ENCODE measurements at places on chromosomes 13 and 19.

- no peak for DNase-seq
Measured at GRCh38 chr13:30711837-30712236, 23.5 kb upstream of the ALOX5AP start.

DNA sequence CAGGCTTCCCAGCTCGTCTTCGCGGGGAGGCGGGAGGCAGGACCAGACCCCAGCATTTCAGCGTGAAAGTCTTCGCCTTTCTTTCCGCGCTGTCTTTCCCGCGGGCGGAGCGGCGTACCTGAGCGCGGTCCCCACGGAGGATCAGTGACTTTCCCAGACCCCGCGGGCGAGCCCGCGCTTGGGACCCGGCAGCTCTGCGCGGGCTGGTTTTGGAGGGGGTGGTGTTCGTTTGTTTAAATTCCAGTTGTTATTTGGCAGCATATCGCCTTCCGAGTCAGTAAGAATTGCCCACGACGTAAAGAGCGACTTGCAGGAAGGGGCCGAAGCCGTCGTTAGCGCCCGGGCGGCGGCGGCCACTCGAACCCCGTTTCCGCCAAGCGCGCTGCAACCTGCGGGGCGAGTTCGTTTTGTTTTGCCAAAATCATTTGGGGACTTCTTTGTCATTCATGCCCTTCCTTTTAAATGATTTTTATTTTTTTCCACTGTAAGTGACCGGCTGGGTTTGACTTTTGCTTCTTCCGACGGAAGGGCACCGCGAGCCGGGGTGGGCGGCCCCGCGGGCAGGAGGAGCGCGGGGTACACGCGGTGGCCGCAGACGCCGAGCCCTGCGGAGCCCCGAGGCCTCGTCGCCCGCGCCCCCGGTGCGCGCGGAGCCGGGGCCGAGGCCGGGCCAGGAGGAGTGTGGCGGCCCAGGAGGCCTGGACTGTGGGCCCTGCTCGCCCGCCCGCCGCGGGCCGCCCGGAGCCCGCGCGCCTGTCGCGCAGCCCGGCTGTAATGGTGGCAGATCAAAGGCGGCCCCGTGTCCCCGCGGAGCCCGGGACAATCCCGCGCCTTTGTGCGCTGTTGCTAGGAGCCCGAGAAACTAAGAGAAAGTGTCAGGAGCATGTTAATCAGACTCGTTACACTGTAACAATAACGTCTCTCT, 75.9 kb downstream of the ZIC5 start:
- DNase-seq, result no peak

DNA sequence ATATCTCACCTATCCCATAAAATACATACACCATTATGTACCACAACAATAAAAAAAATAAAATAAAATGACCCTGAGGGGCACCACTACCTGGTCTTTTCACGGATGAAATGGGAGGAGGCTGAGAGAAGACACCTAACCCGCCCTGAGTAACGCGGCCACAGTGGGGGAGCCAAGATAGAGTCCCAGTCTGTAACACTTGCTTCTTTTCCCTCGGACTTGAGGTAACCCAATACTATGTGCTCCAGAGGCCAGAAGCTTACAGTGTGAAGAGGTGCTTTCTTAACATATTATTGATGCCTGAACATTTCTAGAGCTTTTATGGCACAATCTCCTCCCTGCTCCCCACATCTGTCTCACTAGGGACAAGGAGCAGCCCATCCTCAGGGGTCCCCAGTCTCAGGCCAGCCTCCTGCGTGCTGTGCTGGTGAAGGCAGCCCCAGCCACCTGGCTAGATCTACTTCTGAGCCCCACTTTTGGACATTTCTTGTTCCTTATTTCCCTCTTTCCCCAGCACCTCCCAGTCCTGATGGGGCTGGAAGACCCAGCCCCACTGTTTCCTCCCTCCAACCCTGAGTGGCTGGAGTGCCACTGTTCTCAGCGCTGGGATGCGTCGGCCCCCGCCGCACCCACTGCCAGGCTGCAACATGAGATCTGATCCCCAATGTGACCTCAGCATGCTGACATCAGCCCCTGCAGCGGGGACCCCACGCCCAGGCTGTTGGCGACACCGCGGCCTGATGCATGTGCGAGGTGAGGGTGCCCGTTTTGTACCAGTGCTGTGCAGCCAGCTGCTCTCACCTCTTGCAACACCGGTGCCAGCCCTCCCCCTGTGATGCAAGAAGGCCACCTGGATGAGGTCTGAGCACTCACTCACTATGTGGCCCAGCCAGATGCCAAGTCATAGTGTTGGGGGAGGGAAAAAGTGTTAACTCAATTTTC, 143.3 kb downstream of the DCLK1 start:
- DNase-seq, result no peak

DNA sequence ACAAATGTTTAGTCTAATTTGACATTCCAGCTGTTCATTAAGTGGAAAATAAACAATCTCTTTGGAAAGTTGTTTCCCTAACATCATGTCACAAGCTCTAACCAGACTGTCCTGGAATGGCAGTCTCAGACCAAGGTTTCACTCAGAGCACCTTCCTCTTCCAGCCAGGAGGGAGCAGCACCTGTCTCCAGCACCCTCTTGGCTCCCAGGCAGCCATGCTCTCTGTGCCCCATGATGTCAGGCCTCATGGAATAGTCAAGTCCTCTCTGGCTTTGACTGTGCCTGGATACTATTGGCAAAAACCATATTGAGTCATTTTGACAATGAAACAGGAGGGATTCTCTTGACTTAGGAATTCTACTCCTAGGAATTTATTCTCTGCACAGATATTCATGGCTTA, 171.4 kb downstream of the OXGR1 start:
- DNase-seq, result peak; percentile 22

DNA sequence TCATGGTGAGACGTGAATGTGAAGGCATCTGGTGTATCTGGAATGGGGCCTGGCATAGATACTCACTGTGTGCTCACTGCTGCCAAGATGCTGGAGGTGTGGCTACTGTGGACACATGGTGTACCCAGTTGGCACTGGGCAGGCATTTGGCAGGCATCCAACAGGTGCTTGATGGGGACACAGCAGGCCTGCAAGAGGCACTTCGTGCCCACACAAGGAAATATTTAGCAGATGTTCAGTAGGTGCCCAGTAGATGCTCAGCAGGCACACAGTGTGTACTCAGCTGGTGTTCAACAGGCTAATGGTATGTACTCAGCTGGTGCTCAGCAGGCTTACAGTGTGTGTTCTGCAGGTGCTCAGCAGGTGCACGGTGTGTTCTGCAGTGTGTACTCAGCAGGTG, 14.2 kb downstream of the CRTC1 start:
- no peak for DNase-seq

DNA sequence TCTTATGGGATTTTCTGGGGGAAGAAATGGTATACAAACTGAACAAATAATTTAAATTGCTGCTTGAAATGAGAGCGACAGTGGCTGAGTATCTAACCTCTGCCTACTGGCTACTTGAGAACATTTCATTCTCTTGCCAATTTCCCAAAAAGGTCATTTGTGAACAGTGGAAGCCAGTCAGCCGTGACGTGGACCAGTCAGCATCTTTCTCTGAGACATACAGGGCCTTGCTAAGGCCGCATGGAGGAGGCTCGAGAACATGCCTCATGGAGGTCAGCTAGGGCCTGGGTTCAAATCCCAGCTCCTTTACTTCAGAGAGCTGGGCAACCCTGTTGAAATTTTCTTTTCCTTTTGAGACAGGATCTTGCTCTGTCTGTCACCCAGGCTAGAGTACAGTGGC, 20.3 kb downstream of the ZC3H4 start:
- DNase-seq, result no peak

DNA sequence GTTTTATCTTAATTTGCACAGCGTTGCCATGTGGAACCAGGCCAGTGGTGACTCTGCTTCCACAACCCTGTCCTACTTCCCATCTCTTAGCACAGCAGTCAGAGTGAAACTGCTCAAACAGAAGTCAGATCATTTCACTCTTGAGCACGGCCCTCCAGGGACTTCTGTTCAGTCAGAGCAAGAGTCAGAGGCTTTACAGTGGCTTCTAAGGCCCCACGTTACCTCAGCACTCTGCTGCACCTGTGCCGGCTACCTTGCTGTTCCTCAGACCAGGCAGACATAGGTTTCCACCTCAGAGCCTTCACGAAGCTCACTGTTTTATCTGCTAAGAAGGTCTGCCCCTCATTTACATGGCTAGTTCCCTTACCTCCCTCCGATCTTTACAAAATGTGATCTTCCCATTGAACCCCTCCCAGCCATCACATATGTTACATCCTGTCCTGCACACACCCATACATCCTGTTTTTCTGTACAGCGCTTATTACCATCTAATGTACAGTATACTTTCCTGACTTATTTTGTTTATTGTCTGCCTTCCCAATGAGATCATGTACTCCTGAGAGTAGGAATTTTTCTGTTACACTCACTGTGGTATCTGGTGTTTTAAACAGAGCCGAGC, 41.6 kb downstream of the TM9SF2 start:
- DNase-seq, result no peak

DNA sequence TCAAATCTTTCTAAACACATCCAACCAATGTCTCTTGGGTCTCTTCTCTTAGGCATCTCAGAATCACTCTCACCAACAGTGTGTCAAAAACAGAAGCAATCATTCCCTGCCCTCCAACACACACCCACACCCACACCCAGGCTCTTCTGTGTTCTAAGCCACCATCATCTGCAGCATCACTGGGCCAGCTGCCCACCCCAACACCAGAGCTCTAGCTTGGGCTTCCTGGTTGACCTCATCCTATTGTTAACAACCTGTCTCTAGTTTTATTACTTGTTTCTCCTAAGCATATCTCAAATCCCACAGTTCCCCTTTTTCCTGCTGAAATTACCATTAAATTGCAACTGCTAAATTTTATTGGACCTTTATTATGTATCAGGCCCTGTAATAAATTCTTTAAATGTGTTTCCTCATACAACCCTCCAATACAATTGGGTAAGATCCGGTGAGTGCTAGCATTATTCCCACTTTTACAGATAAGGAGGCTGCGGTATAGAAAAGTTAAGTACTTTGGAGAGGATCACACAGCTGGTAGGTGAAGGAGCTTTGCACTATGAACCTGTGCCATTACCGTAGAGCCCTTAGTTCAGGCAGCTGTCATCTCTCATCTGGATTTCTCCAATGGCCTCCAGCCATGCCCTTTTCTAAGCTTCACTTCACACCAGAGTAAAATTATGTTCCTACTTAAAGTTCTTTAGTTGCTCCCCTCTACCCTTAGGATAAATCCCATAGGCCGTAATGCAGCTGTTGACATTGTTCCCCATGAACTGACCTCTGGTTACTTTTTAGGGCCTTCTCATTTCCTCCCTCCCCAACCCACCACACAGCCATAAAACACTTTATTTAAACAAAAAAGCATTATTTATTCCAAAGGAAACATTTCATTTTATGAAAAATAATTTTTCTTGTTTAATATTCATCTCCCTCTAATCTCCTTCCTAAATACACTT, 227.7 kb downstream of the B3GLCT start:
- DNase-seq, result no peak

DNA sequence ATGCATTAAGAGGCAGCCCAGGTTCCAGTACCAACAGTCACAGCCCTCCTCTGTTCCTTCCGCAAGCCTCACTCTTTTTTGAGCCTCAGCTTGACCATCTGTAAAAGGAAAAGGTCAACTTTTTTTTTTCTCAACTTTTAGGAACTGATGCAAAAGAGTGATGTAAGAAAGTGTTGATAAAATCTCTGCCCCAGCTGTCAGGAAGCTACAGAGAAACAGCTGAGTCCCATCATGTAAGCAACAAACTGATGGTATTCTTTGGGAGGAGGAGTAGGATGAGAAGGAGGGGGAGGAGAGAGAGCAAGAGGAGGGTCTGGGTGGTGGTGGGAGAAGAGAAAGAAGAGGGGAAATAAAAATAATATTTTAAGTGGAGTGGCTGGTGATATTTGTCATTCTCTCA, 233.9 kb upstream of the TSHZ3 start:
- DNase-seq, result no peak

DNA sequence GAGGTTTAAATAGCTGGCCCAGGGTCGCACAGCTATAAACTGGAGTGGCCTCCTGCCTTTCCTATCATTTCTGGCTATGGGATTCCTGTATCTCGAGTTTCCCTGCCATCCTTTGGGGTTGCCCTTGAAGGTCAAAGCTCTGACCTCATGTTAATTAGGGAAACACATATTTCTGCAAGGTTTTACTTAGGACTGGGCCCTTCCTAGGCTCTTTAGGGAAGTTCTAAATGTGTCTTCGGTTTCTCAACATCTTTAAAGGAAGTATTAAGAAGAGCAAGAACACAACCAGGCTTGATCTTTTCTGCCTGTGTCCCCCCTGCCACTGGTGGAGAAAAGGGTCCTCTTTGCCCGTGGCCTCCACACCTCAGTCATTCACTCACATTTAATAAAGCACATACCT, 10.8 kb downstream of the LCP1 start:
- no peak for DNase-seq

- no peak for DNase-seq
Measured at GRCh38 chr19:49774969-49775368, 8.2 kb downstream of the AP2A1 start.

DNA sequence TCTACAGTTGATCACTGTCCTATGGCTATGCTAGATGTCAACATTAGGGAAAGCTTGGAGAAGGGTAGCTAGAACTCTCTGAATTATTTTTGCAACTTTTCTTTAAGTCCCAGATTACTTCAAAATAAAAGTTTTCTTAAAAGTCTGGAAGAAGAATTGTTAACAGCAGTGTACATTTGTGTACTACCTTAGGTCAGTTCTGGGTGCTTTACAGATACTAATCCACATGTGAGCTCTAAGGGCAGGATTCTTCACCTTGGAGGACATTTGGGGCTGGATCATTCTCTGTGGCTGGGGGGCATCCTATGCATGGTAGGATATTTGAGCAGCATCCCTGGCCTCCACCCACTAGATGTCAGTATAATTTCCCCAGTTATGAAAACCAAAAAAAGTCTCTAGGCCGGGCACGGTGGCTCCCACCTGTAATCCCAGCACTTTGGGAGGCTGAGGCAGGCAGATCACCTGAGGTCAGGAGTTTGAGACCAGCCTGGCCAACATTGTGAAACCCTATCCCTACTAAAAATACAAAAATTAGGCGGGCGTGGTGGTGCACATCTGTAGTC, 2.8 kb downstream of the BRME1 start:
- no peak for DNase-seq

DNA sequence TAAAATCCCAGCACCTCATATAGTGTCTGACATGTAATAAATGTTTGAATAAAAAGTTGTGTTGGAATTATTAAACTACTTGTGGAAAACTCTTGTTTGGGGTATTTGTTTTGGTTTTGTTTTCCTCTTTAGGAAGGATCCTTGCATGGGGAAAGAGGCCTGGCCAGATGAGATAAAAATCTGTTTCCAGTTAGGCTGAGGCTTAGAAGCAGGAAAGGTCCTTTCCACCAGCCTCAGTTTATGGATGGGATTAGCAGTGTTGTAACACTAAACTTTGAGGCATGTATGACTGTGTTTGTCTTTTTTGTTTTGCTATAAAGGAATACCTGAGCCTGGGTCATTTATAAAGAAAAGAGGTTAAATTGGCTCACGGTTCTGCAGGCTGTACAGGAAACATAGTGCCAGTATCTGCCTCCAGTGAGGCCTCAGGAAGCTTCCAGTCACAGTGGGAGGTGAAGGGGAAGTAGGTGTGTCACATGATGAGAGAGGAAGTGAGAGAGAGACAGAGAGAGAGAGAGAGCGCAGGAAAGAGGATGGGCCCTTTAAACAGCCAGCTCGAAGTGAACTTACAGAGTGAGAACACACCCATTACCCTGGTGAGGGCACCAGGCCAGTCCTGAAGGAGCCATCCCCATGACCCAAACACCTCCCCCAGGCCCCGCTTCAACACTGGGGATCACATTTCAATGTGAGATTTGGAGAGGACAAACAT, 21.6 kb downstream of the SPATA13 start:
- no peak for DNase-seq

- no peak for DNase-seq
Measured at GRCh38 chr13:39712626-39713025, 57.2 kb downstream of the COG6 start.

- no peak for DNase-seq
Measured at GRCh38 chr13:40026741-40027140, 371.3 kb downstream of the COG6 start.

Data from nephron progenitor cell (in vitro differentiated cells).